Mammary epithelial cell (primary cell): ENCODE measurements at places on chromosomes 2 and 18. TPM values are rescaled to one million over a fixed set of nuclear protein-coding genes. Genes with fewer than 3 reads are reported as not detected.

Gene TRIM43
- polyA plus RNA-seq = 0.09 TPM

Gene SPATA3
- polyA plus RNA-seq = not detected

Gene MYO7B
- not detected for polyA plus RNA-seq

Gene GALNT14
- 51.6 TPM for polyA plus RNA-seq

Gene CFC1
- polyA plus RNA-seq = not detected

Gene ERICH2
- polyA plus RNA-seq = 0.20 TPM

Gene C2orf80
- polyA plus RNA-seq = not detected

Gene TRABD2A
- 11.5 TPM for polyA plus RNA-seq

Gene TMEM17
- polyA plus RNA-seq = 3.6 TPM

Gene ZC3H6
- 0.58 TPM for polyA plus RNA-seq

Gene OXER1
- not detected for polyA plus RNA-seq

Gene COL5A2
- polyA plus RNA-seq = 13.3 TPM

Gene DCAF17
- polyA plus RNA-seq = 7.2 TPM

Gene CACNB4
- polyA plus RNA-seq = not detected

Gene OST4
- 898 TPM for polyA plus RNA-seq

Gene UGT1A9
- polyA plus RNA-seq = not detected

Gene SAG
- not detected for polyA plus RNA-seq

GRCh38 chr2:47072728-47073191 lies 82.3 kb downstream of the STPG4 start:
- DNase-seq = no peak

GRCh38 chr2:56133441-56133840 lies 50.3 kb upstream of the CCDC85A start:
- no peak for DNase-seq

GRCh38 chr2:1978706-1979105 lies 234.4 kb upstream of the PXDN start:
- no peak for DNase-seq

DNA sequence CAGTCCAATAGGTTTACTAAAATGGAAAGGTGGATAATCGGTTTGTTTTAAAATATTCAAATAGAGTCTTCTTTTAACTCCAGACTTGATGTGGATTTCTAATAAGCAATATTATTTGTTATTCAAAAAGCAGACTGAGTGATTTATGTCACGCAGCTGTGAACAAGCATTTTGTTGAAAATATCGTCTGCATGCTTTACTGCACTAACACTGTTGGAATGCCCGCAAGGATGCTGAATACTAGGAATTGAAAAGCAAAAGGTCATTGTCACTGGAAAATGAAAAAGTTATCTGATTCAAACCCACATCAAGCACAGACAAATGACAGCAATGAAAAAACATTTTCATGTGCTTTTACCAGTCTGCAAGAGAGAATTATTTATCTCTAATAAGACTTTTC lies 31.1 kb downstream of the CHN1 start:
- DNase-seq = no peak

GRCh38 chr2:126650994-126651393 lies 5.0 kb upstream of the GYPC start:
- DNase-seq = no peak

DNA sequence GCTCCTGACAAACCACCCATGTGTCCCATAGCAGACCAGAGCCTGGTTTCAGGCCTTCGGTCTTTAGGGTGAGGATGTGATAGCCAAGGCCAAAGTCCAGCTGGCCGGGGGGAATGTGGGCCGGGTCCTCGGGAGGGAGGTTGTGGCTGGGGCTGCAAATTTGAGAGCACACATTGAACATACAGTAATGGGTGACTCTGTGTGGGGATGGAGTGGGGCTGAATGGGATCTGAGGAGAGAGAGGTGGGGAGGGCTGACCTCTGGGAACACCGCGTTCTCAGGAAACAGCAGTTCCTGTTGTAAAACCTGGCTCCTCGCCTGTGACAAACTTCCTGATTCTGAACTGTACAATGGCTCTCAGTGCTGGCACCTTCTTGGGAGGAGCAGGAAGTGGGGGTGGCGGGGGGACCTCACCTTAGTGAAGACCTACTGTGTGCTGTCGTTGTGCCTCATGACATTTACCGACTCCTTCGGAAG lies 48.8 kb downstream of the MCFD2 start:
- DNase-seq = no peak

GRCh38 chr18:5651736-5652135 lies 107.9 kb upstream of the EPB41L3 start:
- no peak for DNase-seq

- DNase-seq = no peak
Observed at GRCh38 chr18:33957707-33958106, 267.0 kb downstream of the NOL4 start.

GRCh38 chr2:241751152-241751551 lies 16.7 kb downstream of the D2HGDH start:
- no peak for DNase-seq

- DNase-seq = no peak
Observed at GRCh38 chr18:58901783-58902182, 37.1 kb downstream of the ZNF532 start.

GRCh38 chr18:74609535-74609934 lies 11.9 kb downstream of the ZNF407 start:
- peak; percentile 64 for DNase-seq

DNA sequence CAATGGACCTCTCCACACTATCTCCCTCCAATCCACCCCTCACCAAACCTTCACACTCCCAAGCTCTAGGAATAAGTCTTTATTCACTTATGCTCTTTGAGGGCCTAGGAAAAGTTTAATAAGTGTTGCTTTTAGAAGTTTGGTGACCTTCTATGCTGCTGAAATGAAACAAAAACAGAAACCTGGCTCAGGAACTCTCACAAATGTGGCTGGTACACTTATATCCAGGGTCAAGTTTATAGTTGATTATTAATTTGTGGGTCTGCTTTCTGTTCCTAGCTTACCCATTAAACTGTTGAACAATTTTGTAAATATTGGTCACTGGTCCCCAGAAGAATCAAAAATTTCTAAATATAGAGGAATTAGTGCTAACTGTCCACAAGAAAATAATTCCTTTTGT lies 14.2 kb upstream of the ANKRD44 start:
- no peak for DNase-seq

GRCh38 chr2:72154386-72154975 lies 6.8 kb upstream of the CYP26B1 start:
- no peak for DNase-seq

- peak; percentile 39 for DNase-seq
Observed at GRCh38 chr2:108404784-108405397, 27.1 kb downstream of the SULT1C4 start.

- DNase-seq = peak; percentile 97
Observed at GRCh38 chr2:43293744-43294695, 67.6 kb upstream of the ZFP36L2 start.

GRCh38 chr2:127278959-127279358 lies 15.0 kb downstream of the ERCC3 start:
- no peak for DNase-seq

- peak; percentile 70 for DNase-seq
Observed at GRCh38 chr2:18991177-18992168, 366.9 kb downstream of the OSR1 start.

DNA sequence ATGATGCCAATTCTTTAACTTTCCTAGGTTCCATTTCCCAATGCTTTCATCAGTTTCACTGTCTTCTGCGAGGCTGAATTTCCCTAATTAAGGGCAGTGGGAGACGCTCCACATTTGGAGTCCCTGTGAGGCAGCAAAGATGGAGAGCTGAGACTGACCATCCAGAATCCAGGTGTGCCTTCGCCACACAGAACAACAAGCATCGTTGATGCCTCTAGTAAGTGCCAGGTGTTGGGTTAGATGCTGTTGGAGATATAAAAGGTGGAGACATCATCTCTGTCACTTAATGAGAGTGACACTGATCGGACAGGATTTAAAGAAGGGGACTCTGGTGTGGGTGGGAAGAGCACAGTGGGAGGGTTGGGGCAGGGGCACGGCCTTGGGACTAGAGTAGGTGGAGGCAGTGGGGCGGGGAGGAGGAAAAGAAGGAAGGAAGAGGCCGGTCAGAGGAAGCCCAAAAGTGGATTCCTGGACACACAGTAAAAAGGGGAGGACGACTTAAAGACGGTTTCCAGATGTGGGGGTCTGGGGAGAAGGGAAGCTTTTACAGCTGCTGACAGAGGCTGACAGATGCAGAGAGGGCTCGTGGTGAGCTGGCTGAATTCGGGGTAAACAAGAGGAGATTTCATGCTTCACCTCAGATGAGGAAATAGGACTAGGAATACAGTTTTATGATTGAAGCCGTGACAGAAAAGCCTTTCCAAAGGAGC lies 113.0 kb downstream of the BCL2 start:
- no peak for DNase-seq

- no peak for DNase-seq
Observed at GRCh38 chr2:194346193-194346592, 1310.8 kb upstream of the SLC39A10 start.

GRCh38 chr2:207423886-207424285 lies 105.9 kb upstream of the CREB1 start:
- peak; percentile 83 for DNase-seq

DNA sequence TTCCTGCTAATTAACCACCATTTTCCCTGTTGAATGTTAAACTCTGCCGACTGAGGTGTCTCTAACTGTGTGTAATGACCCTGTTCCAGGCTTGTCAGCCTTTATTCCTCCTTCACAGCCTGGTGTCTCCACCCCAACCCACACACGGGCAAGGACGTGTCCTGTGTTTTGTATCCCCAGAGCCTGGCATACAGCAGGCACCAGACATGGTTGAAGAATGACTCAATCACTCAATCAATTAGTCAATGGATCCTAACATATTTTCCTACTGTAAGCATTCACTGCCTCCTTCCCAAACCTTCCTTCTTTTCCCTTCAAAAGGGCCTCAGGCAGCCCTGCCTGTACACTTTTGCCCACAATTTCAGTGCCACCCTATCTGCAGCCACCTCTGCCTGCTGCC lies 2.7 kb upstream of the TNS1 start:
- peak; percentile 33 for DNase-seq

DNA sequence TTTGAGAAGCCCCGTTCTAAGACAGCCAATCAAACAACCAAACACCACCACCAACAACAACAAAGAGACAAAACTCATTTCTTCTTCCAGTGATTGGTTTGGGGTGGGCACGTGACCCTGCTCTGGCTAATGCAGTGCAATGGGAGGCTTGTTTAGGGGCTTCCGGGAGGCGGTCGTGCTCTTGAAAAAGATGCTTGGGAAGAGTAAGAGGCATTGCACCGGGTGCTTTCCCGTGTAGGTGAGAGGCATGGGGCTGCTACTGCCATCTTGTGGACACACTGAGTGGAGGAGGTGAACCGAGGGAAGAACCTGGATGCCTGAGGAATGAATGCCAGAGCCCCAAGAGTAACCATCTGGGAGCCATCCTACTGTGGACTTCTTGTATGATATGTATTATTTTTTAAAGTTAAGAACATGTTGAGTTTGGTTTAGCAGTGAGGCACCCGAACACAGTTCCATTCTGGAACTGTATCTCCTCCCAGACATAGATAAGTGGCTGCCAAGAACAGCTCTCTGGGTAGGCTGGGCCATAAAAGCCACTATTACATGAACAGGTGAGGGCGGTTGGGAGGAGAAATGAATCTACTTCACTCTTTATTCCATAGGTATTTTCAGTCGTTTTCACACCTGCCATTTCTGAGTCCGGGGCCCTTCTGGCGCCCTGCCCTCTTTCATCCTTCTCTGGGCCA lies 19.1 kb upstream of the ARHGAP25 start:
- DNase-seq = peak; percentile 62

GRCh38 chr2:70480468-70480867 lies 73.2 kb downstream of the TGFA start:
- no peak for DNase-seq

- DNase-seq = peak; percentile 87
Observed at GRCh38 chr2:27086090-27086723, 365 bp upstream of the KHK start.

DNA sequence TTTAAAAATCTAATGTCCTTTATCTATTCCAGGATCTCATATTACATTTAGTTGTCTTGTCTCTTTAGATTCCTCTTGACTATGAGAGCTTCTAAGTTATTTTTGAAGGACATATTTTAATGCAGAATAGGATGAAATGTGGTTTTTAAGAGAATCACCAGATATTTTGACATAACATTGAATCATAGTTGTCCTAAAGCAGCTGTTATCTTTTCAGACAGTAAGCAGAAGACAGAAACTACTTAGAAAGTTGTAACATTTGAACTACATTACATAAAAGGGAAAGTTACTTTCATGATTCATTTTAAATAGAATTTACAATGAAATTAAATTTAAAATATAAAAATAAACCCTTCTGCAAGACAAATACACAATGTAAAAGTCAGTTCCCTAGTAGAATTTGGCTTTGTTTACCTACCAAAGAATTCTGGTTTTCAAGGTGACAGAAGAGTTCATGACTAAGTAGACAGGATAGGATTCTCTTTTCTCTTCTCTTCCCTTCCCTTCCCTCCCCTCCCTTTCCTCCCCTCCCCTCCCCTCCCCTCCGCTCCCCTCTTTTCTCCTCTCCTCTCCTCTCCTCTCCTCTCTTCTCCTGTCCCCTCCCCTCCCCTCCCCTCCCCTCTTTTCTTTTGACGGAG lies 186.0 kb downstream of the DIS3L2 start:
- no peak for DNase-seq

GRCh38 chr2:18664421-18664820 lies 75.1 kb upstream of the NT5C1B start:
- DNase-seq = peak; percentile 73

DNA sequence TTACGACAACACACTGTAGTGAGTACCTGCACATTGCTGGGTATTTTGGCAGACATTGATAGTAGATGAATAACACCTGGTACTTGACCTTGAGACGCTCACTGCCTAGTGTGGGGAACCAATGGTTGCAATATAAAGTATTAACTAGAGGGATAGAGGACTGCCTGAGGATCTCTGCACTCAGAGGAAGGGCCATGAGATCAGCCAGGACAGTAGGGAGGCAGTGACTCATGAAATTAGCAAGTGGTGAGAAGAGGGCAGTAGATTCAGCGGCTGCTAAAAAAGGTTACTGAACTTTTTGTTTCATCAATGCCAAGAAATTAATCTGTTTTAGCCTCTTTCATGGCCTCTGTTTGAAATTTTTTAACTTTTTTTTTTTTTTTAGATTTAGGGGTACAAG lies 250.8 kb upstream of the TCF4 start:
- DNase-seq = peak; percentile 12

GRCh38 chr2:196750977-196751631 lies 48.4 kb downstream of the GTF3C3 start:
- DNase-seq = peak; percentile 50

- no peak for DNase-seq
Observed at GRCh38 chr2:143515318-143515717, 386.1 kb downstream of the ARHGAP15 start.

DNA sequence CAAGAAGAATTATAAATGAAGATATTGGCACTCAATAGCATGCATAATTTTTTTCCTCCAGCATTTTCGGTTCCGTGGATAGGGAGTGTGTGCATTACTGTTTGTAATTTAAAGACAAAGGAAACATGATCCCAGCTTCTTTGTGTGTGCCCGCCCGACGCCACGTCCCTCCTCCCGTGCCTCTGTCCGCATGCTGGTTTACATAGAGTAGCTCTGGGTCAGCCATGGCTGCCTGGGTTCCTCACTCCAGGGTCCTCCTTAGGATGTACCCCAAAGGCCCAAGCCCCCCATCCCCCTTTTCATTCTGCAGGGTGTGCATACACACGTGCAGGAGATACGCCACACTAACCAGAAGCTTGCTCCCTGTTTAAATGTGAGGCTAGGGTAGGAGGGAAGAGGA lies 214.7 kb downstream of the KLHL29 start:
- DNase-seq = no peak
